ENCODE measurements at places on chromosomes 11 and 22.

- DNase-seq, result no peak
Observed at GRCh38 chr22:33255791-33256190, 197.6 kb upstream of the SYN3 start.

DNA sequence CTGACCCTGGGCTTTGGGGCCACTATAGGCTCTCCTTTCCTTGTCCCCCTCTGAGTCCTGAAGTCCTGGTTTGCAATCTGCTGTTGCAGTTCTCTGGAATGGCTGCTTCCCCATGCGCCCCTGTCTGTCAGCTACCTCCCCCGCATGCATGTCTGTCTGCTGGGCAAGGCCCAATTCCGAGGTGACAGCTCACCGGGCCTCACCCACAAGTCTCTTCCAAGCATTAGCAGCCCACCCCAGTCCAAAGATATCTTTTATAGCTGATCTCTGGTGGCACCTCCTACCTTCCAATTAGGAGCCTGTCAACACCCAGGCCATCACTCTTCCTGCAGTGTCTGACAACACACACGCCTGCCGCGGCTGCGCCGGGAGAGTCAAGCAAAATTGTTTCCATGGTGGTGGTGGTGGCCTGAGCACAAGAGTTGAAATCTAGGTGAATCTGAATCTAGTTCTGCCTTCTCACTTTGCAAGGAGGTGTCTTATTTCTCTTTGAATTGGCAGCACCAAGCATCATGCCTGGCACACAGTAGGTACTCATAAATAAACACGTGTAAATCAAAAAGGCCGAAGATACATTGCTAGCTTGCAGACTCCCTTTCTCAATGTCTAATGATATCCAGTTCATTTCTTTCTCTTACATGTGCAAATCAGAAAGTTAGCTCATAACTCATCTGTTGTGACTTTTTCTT lies 1.2 kb upstream of the LMO2 start:
- DNase-seq, result no peak

DNA sequence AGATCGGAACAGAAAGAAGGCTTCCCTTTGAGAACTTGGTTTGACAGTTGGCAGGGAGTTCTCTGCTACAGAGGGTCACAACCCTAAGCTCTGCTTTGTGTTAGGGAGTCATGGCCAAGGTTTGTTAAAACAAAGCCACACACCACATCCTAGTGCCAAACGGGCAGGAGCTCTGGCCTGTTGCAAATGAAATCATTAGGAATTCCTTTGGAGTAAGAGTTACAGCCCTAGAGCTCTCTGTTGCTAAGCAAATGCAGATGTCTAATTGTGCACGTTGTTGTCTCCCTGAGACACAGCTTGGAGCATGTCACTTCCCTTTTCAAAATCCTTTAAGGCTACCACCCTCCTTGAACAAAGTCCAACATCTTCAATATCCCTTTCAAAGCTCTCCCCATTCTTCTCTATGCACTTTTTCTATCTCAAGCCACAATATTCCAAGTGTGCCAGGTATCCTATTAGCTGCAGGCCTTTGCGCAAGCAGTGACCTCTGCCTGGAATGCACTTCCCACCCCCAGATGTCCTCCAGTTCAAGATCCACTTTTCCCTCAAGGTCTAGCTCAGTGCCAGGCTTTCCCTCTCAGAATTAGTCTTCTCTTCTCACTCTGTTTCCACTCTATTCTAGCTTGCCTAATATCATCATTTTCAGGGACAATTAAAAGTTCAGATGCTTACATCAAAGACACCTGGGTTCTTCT lies 253.7 kb upstream of the POU2AF2 start:
- no peak for DNase-seq

DNA sequence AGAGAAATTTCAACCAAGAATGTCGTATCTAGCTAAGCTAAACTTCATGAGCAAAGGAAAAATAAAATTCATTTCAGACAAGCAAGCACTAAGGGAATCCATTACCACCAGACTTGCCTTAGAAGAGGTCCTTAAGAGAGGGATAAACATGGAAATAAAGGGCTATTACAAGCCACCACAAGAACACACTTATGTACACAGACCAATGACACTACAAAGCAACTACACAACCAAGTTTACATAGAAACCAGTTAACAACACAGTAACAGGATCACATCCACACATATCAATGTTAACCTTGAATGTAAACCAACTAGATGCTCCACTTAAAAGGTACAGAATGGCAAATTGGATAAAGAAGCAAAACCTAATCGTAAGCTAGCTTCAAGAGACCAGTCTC lies 38.0 kb downstream of the TMEM123 start:
- DNase-seq, result no peak

DNA sequence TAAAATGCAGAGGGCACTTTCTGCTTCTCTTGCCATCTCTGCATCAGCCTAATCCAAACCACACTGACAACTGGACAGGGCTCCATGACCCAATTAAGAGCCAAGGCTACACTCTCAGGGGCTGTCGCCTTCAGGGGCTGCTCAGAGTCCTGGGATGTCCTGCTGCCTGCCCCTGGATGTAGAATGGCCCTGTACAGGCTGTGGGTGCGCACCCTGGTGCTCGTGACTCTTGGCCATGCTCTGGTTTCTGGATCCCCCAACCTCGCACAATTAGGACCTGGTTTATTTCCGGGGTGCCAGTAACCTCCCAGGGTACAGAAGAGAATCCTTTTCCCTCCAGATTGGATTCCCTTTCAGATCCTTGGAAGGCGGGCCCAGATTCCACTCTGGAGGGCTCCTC lies 11.3 kb downstream of the IFT27 start:
- no peak for DNase-seq

DNA sequence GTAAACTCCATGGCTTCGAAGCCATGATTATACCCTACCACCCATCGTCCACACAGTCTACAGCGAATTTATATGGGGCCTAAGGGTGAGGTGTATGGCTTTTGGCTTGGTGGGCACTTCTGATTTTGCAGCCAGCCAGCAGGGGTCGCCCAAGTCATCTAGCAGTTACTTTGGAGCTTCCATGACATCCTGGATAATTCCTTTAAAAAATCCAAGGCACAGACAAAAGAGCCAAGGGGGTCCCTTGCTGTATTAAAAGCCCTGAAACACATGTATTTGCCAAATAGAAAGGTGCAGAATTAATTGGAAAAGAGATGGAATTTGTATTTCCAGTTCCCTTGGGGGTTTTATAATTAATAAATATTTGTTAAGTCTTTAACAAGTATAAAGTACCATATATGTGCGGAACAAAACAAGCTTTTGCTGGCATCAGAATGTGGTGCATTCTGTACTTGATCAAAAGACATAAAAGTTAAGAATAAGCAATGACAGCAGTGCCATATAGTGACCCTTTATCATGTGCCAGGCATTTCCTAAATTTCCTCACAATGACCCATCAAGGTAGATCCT lies 132.8 kb upstream of the PITPNB start:
- DNase-seq, result peak; percentile 3

DNA sequence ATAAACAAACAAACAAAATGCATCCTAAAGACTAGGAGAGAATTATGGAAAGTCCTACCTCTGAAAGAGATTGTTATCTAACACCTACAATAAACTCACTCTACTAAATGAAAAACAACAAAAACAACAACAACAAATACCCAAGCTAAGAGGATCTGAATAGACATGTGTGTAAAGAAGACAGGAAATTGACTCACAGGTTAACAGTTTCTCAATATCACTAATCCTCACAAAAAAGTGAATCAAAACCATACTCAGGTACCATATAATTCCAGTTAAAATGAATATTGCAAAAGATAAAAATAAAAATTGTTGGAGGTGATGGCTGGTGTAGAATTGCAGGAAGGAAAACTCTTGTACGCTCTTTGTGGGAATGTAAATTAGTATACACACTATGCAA lies 110.4 kb upstream of the TOP3B start:
- DNase-seq, result no peak

GRCh38 chr22:37752189-37753087 lies 55.3 kb upstream of the GCAT start:
- no peak for DNase-seq

DNA sequence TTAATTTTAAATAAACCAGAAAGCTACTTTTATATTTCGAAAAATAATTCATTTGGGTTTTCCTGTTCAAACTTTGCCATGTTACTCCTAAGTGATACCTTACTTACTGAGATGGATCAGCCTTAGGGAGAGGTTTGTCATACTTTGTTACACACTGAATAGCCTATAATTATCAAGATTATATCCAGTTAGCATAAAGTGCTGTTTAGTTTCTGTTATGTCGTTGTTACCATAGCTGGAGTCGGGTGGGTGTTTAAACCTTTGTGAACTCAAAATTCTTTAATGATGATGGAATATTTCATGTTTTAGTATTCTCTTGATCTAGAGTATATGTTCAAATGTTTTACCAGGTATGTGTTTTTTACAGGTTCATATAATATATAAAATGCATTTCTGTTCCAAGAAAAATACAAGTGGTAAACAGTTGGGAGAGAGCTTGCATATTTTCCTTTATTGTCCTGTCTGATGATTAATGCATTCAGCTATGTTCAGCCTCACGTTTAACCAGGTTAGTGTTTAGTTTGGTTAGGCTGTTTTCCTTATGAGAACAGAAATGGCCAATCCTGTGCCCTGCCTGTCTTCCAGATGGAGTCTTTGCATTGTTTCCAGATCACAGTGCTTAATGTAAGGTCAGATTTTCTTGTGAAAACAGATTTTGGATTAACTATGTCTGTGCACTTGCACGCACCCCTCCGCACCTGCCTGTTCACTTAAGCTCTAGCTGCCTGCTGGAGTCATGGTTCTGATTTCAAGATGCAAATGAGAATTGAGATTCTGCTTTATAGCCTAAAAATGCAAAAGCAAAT lies 105.6 kb downstream of the ATXN10 start:
- no peak for DNase-seq

DNA sequence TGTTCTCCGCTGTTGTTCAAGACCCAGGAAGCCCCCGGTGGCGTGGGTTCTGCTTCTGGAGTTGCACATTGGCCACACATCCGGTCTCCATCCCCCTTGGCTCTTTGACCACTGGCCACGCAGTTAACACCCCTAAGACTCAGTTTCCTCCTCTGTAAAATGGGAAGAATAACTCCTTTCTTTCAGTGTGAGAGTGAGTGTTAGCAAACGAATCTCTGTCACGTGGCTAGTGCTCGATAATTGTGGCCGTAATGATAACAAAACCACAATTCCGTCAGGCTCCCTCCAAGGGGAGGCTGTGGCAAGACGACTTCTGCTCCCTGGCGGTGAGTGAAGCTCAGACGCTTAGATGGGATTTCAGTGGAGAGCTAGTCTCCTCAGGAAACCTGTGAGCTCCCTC lies 315.2 kb upstream of the B3GAT1 start:
- DNase-seq, result no peak

DNA sequence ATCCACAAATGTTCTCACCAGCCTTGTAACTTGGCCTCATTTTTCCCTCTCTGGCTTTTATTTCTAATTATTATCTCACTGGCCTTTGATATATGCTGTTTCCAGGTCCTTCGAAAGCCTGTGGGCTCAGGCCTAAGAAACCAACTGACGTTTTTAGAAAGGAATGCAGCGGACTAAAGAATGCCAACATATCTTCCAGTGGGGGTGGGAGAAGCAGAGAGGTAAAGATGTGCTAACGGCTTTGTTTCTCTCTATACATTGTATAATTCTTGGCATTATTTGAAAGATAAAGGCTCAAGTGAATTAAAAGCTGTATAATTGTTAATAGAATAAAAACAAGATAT lies 28.2 kb downstream of the OR6Q1 start:
- DNase-seq, result no peak

GRCh38 chr22:49160261-49161001 lies 667.2 kb downstream of the BRD1 start:
- no peak for DNase-seq

- DNase-seq, result no peak
Observed at GRCh38 chr11:121105481-121106195, 4.6 kb downstream of the TECTA start.

DNA sequence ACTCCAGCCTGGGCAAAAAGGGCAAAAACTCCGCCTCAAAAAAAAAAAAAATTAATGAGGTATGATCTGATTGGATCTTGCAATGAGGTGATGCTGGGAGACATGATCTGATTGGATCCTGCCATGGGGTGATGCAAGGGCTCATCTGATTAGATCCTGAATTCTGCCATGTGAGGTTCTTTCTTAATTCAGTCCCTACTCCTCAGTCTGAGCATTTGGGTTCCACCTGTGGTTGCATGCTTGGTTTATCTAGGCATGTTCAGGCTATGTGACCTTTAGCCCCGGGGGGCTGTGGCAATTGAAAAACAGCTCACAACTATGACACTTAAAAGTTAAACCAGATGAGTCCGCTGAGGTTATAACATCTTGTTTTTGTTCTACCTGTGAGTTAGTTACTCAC lies 4.8 kb upstream of the TRIM6 start:
- no peak for DNase-seq

DNA sequence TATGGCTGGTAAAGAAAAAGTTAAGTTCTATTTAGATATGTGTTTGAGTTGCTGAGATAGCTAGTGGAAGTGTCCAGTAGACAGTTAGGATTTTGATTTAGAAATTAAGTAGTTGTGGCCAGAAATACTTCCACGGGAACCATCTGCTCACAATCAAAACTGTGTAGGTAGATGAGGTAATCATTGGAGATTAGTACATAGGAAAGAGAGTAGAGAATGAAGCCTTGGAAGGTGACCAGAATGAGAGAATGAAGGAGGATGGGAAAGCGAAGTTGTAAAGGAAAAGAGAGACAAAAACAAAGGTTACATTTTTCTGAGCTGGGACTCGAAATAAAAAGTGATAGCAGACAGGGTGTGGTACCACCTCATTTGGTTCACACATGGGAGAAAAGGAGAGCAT lies 296.9 kb upstream of the SORL1-AS1 start:
- no peak for DNase-seq

DNA sequence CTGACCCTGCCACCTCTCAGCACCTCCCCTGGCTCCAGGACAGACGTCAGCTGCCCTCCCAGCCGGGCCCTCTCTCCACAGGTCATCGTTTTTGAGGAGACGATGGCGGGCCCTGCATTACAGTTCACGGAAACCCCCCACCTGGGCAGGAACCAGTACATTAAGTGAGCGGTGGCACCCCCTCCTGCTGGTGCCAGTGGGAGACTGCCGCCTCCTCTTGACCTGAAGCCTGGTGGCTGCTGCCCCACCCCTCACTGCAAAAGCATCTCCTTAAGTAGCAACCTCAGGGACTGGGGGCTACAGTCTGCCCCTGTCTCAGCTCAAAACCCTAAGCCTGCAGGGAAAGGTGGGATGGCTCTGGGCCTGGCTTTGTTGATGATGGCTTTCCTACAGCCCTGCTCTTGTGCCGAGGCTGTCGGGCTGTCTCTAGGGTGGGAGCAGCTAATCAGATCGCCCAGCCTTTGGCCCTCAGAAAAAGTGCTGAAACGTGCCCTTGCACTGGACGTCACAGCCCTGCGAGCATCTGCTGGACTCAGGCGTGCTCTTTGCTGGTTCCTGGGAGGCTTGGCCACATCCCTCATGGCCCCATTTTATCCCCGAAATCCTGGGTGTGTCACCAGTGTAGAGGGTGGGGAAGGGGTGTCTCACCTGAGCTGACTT lies 37.0 kb downstream of the B3GAT1 start:
- DNase-seq, result no peak

GRCh38 chr22:36613958-36614357 lies 85.0 kb upstream of the EIF3D start:
- no peak for DNase-seq

DNA sequence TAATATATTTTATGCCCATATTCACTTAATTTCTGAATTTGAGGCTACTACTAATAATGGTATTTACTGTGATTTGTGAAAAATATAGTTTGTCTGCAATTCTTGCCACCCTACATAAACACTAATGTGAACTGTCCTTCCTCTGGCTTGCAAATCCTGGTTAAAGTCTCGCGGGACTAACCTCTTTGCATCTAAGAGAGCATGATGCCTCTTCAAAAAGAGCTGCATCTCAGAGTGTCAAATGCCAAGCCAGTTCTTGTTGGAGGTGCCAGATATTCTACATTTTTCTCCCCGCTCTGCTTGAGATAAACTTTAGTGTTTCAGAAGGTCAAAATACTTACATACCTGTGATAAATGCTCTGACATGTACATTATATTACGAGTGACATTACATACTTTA lies 2.1 kb downstream of the ARHGAP42 start:
- DNase-seq, result no peak
